ENCODE measurements at places on chromosomes 1 and 21.
A peak's percentile ranks its signal among the peaks of the same experiment; 100 is the strongest.

DNA sequence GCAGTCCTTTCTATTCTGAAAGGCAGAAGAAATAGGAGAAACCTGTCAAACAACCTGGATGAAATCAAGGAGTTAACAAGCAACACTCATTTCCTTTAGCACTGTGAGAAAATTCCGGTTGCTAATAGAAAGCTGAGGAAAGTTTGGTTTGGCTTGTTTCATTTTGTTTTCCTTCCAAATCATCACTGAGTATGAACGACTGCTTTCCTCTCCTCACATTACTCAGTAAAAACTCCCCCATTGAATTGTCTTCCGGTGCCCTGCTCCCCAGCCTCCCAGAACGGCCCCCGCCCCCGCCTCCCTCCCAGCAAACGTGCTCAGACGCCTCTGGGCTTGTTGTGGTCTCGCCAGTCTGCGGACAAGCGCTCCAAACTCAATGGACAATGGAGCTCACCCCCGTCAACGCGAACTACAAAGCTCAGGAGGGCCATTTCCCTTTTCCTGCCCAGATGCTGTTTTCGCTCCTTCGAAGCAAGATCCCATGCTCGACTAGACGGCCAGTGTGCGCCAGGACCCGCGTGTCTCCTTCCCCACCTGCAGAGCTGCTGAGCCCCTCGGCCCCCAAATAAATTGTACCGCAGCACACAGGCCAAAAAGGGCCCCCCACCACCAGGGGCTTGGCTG, 747 bp downstream of the STX6 start:
- DNase-seq = peak; percentile 46

- DNase-seq = no peak
Observed at GRCh38 chr1:187300081-187300480, 471.3 kb downstream of the PLA2G4A start.

DNA sequence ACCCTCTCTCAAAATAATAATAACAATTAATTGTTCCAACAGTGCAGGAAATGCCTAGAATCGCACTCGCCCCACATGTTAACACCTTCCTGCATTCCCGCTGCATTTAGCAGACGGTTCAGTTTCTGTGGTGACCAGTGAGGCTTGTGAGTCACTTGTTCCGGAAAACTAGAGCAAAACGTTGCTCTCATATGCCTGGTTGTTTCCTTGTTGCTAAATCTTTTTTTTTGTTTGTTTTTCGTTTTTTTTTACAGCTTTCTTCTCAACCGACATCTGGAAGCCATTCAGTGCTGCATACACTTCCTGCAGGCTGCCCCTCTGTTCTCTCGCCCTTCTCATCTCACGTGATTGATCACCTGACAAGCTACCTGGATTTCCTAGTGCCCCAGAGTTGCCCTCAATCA, 56.9 kb upstream of the TMPRSS2 start:
- DNase-seq = peak; percentile 76

- DNase-seq = peak; percentile 53
Observed at GRCh38 chr1:235513495-235514366, 9.5 kb upstream of the B3GALNT2 start.

GRCh38 chr1:54479251-54479650, 68.8 kb upstream of the ACOT11 start:
- no peak for DNase-seq

DNA sequence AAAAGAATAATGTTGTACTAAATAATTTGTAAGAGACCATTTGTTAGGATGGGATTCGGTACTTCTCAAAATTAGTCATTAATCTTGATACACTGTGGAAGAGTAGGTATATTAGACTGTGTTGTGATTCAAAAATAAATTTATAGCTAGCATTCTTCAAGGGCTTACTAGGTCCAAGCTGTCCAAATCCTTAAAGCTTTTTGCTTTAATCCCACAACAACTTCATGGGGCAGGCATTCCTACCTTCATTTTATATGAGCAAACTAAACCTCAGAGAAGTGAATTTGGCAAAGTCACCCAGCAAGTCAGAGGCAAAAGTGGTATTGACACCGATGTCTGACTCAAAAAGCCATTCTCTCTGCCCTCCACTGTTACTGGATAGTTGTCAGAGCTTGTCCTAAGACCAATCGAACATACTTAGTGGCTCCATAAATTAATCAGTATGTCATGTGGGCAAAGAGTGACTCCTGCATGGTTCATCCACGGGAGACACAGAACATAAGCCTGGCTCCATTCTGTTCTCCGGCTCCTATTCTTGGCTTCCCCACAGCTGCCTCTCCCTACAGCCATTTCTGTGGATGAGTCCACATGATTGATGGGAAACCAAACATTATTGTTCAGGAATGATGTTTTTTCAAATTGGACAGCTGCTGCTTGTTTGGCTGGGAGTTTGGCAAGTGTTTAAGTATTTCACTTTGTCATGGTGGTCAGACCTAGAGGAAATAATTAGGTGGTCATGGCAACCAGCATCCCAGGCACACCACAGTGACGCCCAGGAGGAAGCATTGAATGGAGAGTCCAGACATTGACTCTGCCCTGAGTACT, 133.4 kb upstream of the FGGY start:
- DNase-seq = no peak

DNA sequence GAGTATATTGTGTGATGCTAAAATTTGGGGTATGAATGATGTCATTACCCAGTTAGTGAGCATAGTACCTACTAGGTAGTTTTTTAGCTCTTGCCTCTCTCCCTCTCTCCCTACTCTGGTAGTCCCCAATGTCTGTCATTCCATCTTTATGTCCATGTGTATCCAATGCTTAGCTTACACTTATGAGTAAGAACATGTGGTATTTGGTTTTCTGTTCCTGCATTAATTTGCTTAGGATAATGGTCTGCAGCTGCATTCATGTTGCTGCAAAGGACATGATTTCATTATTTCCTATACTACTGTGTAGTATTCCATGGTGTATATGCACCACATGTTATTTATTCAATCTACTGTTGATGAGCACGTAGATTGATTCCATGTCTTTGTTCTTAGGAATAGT, 54.4 kb upstream of the NEGR1 start:
- DNase-seq = no peak

GRCh38 chr1:224563666-224564065, 52.5 kb upstream of the CNIH3 start:
- DNase-seq = no peak

DNA sequence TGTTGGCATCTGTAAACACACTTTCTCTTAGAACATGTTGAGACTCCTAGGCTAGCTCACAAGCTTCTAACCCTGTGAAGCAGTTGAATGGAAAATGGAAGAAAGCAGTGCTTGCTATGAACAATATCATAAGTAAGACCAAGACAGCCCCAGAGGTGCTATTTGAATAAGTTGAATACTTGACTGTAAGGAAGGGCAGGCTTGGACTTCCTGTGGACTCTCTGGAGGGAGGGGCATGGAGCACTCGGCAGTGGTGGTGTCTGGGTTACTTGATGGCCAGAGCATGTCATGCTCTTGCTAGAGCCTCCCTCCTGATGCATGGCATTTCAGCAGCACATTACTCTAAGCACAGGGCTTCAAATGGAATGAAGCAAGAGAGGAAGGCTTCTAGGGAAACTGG, 60.0 kb downstream of the MRPS6 start:
- DNase-seq = no peak

GRCh38 chr1:23651069-23651808, 40.4 kb upstream of the RPL11 start:
- no peak for DNase-seq

All from HS-5 (cell line).